ENCODE measurements at places on chromosomes 5 and 9.

GRCh38 chr5:17819783-17820182, 185.5 kb downstream of the TAF11L14 start:
- no peak for DNase-seq

DNA sequence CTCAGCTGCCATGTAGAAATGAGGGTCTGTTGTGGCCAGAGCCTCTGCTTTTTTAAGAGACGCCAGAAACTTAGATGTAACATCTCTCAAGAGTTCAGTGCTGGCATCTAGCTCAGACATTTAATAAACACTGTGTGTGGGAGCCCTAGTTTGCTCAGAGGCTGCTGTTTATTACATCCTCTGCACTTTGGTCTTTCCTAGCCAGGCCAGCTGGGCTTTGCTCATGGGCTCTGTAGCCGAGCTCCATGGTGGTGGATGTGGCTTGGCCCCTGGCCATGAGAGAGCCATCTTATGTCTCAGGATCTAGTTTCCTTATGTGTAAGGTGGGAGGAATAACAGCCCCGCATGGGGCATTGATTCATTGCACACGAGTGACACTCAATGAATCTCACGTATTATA, 30.0 kb downstream of the ARHGEF37 start:
- no peak for DNase-seq

DNA sequence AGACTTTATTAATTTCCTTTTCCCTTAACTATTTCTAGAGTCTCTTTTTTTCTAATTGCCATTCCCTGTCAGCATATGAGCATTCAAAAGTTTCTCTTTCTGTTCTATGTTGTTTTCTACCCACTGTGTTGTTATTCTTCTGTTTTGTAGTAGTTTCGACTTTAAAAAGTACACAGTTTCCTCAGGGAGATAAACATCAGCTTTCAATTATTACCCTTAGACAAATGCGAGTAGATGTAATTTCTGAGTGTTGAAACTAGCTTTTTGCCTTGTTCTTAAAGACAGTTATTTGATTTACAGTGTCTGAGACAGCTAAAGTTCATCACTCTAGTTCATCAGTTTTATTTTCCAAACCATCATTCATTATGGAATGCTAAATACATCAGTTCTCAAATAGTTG, 19.5 kb downstream of the MTREX start:
- DNase-seq: no peak

- DNase-seq: no peak
Measured at GRCh38 chr5:147045290-147045689, 166.7 kb upstream of the PPP2R2B start.

DNA sequence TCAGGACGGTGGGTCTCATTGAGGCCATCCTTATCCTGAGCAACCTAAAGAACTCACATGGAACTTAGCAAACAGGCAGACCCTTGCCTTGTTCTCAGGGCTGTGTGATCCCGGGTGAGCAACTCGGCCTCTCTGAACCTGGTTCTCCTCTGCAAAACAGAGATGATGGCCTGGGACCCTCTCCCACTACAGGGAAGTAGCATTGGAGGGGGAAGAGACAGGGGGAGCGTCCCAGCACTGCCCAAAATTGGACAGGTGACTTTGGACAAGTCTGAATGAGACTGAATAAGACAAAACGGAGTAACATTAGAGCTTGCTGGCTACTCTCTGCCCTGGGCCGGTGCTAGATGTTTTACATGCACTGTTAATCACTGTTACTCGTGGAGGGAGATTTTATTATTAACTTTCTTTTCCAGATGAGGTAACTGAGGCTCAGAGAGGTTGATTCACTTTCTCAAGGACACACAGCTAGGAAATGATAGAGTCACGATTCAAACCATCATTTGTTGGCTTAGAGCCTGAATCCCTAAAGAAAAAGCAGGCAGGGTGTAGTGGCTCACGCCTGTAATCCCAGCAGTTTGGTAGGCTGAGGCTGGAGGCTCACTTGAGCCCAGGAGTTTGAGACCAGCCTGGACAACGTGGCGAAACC, 136.4 kb downstream of the C9orf50 start:
- DNase-seq: no peak

- no peak for DNase-seq
Measured at GRCh38 chr5:78671609-78672008, 23.0 kb upstream of the LHFPL2 start.

DNA sequence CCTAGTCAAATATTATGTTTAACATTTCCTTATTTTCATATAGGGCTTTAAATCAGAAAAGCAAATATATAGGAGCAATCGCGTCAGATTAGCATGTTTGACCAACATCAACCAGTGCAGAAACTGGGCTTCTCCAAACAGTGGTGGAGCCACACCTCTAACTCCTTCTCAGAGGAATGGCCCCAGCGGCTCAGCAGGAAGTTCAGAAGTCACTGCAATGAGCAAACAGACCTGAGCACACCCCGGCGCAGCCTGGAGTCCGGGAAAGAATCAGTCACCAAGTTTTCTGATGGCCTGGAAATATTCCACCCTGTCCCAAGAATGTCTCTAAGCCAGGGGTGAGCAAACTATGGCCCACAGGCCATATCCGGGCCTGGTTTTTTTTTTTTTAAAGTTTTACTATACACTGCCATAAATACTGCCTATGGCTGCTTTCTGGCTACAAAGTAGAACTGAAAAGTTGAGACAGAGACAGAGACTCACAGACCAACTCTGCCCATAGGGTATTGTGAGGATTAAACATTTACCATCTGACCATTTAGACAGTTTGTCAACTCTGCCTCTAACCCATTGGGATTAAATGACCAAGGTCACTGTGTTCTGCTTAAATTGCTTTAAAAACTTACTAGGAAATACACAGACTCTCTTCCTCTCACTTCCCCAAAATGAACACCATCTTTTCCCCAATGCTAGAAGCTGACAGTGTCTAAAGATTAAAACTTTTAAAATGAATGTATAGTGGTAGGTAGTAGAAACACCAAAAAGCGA, 5.4 kb downstream of the GOLM1 start:
- DNase-seq: no peak

GRCh38 chr9:137449931-137450538, 8.9 kb upstream of the ENTPD8 start:
- no peak for DNase-seq

DNA sequence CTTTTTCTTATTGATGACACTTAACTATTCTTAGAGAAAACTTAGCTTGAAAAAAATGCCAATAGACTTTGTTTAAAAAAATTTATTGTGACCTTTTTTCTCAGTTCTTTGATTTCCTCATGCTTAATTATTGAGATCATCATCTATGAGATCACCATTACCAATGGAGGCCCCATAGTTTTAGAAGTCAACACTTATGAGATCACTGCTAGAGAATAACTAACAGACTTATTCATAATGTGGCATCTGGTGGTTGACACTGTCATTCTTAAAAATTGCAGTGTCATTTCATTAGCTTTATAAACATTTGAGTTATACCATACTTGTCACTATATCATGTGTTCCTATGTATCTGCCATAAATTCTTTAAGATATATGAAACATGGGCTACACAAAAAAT, 14.9 kb upstream of the FEM1C start:
- no peak for DNase-seq

GRCh38 chr5:92939428-92939827, 641.6 kb downstream of the NR2F1-AS1 start:
- DNase-seq: no peak

- no peak for DNase-seq
Measured at GRCh38 chr5:5464036-5464715, 41.7 kb downstream of the ICE1 start.

DNA sequence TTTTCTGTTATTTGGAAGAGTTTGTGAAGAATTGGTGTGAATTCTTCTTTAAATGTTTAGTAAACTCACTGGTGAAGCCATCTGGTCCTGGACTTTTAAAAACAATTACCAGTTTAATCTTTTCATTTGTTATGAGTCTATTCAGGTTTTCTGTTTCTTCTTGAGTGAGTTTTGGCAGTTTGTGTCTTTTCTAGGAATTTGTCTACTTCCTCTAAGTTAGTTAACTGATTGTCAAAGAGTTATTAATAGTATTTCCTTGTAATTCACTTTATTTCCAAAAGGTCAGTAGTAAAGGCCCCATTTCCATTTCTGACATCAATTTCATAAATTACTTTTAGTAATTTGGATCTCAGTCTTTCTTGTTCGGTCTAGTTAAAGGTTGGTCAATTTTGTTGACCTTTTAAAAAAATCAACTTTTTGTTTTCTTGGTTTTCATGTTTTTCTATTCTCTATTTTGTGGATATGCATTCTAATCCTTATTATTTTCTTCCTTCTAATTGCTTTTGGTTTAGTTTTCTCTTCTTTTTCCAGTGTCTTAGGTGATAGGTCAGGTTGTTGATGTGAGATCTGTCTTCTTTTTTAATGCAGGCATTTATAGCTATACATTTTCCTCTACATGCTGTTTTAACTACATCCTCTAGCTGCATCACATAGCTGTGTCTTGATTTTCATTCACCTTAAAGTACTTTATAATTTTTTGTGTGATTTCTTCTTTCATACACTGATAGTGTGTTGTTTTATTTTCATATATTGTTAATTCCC, 7.3 kb upstream of the SMIM3 start:
- DNase-seq: no peak

- DNase-seq: no peak
Measured at GRCh38 chr9:79120533-79120932, 451.2 kb upstream of the TLE4 start.

GRCh38 chr5:140118302-140118936, 4.5 kb downstream of the PURA start:
- DNase-seq: no peak

DNA sequence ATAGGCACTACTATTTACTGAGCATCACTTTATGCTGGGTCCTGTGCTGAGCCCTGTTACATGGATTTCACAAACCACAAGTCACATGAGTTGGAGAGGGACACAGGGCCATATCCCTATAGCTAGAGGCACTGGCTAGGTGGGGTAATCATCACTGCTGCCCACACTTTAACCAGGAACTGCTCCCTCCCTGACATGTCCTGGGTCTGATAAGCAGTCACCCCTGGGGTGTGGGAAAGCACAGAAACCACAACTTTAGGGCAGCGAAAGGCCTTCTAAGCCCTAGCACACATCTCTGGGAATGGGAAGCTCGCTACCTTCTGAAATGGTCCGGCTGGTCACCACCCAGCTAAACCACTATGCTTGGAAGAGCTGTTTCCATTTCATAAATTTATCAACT, 15.0 kb downstream of the TBC1D2 start:
- no peak for DNase-seq

DNA sequence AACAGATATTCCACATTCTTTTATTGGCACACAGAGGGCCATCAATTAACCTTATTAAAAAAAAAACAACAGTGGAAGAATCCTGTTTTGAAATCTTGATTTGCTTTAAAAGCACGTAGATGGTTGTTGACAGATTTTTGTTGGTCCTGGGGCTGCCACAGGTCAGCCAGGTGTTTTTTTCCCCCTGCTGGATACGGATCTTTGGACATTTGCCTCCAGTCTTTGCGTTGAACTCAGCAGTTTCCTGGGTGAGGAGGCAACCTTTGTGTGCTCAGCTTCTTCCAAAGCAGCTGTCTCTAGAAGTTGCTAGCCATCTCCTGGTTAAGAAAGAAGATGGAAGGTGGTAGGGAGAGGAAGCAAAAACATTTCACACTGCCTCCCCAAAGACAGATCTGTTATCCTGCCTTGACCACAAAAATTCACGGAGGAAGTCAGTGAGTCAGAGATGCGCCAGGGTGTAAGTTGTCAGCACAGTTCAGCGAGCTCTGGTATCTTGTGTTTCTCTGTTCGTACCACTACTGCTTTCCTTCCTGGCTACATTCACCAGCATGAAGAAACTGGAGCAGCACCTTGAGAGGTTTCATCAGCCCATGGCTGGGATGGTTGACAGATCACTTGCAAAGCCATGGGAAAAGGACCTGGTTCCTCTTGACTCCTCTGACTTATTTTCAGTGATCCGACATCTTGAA, 207.3 kb downstream of the ARHGAP26 start:
- peak; percentile 29 for DNase-seq

DNA sequence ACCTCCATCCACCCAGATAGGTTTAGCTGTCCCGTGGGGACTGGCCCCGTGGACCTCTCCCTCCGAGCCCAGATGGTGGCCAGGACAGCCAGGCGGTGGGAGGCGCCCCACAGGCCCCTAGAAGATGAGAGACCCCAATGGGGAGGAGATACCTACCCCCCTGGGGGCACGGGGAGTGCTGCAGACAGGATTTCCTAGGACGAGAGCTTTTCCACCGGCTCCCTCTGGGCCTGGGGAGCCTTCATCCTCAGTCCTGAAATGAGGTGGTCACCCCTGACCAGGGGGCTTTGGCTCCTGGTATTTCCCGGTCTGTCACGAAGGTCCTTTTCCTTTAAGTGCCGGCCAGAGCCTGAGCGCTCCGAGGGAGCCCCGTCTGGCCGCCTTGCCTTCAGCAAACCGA, 46.8 kb downstream of the MRPL36 start:
- no peak for DNase-seq

DNA sequence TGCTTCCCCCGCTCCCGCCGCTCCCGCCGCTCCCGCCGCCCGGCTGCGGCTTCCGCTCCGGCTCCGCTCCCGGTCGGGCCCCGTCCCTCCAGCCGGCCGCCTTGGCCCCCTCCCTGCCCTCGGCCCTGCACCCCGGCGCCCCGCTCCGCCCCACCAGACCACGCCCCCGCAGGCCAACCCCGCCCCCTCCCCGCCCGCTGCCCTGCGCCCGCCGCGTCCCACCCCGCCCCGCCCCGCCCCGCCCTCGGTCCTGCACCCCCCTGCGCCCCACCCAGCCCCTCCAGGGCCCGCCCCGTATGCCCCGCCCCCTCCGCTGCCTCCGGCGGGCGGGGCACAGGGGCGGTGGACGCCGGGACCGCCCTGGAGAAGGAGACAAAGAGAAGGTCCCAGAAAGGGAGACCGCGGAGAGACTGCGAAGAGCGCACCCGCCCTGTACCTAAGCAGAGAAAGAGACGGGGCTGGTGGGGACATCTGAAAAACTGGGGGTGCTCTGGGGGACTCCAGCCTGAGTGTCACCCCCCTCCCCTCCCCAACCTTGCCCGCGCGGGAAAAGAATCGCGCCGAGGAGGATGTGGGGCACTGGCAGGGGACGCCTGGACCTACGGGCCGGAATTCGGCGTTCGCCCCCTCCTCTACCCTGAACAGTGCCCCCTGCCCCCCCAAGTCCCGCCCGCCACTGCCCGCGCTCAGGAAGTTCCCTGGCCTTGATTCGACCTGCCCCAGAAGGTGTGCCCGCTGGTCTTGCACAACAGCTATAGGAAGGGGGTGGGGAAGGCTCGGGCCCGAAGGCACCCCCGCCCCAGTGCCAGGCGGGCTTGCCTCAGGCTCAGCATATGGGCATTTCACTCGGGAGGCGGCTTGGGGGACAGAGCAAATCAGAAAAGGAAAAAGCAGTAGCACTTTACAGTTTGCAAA, 42.8 kb upstream of the STXBP1 start:
- peak; percentile 84 for DNase-seq

- no peak for DNase-seq
Measured at GRCh38 chr5:80763873-80764647, 109.3 kb upstream of the DHFR start.
